ENCODE measurements at places on chromosomes 13 and 19.

DNA sequence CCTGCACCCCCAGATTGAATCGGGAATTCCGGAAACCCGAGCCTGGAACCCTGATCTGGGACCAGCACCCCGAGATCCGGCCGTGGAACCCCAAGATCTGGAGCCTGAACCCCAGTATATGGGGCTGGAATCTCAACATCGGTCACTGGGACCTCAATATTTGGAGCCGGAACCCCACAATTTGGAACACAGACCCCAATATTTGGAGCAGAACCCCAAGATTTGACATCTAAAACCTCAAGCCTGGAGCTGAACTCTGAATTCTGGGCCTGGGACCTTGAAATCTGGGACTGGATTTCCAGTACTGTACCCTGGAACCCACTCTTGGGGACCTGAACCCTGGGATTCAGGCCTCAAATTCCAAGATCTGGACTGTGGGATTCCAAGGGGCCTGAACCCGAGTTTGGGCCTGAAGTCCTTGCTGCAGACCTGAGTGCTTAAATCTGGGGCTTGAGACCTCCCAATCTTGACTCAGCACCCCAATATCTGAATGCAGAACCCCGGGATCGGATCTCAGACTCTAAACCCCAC, 629 bp downstream of the LRFN3 start:
- DNase-seq: no peak

DNA sequence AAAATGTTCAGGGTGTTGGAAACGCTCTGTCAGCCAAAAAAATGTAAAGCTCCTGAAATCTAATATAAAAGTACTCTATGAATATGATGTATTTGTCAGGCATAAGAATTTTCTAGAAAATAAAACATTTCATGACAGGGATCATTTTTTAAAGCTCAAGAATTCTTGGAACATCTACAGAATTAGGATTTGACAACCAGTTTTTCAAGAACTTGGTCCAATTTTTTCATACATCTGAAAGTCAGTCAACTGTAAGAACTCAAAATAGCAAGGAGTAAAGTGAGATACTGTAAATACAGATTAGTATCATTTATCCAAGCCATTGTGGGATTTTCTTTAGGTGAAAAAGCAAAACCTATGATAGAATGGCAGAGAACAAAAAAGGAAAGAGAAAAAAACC, 41.6 kb upstream of the CLDN10 start:
- DNase-seq: no peak

- no peak for DNase-seq
These were observed 34.8 kb downstream of the FOXO1 start for GRCh38 chr13:40631605-40632004.

DNA sequence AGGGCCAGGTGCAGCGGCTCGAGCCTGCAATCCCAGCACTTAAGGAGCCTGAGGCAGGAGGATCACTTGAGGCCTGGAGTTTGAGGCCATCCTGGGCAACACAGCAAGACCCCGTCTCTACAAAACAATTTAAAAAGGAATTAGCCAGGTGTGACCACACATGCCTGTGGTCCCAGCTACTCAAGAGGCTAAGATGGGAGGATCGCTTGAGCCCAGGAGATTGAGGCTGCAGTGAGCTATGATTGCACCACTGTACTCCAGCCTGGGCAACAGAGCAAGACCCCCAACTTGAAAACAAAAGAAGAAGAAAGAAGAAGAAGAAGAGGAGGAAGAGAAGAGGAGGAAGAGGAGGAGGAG, 47.7 kb downstream of the LATS2 start:
- DNase-seq: no peak

DNA sequence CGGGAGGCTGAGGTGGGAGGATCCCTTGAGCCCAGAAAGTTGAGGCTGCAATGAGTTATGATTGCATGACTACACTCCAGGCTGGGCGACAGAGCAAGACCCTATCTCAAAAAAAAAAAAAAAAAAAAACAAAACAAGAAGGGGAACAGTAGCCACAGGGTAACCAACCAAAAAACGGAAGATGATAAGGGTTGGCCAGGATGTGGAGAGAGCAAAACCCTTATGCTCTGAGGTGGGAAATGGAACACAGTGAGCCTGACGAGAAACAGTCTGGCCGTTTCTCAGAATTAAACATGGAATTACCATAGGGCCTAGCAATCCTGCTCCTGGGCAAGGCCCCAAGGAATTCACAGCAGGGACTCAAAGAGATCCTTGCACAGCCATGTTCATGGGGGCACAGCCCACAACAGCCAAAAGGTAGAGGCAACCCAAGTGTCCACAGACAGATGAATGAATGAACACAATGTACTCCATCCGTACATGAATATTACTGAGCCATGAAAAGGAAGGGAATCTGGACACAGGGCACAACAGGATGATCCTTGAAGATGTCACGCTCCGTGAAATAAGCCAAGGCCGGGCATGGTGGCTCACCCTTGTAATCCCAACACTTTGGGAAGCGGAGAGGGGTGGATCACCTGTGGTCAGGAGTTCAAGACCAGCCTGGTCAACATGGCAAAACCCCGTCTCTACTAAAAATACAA, 11.3 kb downstream of the NMRK2 start:
- no peak for DNase-seq

DNA sequence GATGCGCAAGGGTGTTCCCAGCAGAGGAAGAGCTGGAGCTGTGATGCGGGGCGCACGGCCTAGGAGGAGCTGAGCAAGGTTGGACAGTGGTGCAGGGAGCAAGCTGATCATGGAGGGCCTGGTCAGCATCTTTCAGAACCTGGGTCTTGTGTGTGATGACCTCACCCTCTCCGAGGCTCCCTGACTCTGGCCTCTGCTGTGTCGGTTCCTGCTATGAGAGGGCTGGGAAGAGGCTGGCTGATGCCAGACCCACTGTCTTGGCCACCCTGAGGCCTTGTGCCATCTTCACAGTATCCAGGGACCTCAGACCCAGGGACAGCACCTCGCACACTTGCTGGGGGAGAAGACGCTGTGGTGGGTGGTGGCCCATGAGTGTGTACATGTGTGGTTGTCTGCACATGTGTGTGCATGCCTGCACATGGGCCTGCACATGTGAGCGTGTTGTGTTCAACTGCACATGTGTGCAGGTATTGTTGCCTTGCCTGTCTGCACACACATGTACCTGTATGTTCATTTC, 16.5 kb upstream of the C13orf46 start:
- no peak for DNase-seq

DNA sequence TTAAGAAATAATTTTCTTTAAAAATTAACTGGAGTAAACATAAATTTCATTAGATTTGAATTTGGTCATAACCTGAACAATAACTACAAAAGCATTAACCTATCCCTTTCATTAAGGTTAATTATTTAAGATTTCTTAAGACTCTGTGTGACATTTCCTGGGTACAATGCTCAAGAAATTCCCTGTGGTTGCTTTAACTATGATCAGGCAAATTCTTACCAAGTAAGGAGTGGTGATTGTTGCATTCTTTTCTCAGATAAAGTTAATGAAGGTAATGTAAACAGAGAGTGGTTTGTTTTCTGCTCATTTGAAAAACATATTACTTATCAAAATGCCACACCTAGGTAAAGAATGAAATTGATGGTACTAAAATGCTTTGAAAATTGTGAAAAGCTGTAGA, 114.8 kb upstream of the MIR17HG start:
- DNase-seq: no peak

DNA sequence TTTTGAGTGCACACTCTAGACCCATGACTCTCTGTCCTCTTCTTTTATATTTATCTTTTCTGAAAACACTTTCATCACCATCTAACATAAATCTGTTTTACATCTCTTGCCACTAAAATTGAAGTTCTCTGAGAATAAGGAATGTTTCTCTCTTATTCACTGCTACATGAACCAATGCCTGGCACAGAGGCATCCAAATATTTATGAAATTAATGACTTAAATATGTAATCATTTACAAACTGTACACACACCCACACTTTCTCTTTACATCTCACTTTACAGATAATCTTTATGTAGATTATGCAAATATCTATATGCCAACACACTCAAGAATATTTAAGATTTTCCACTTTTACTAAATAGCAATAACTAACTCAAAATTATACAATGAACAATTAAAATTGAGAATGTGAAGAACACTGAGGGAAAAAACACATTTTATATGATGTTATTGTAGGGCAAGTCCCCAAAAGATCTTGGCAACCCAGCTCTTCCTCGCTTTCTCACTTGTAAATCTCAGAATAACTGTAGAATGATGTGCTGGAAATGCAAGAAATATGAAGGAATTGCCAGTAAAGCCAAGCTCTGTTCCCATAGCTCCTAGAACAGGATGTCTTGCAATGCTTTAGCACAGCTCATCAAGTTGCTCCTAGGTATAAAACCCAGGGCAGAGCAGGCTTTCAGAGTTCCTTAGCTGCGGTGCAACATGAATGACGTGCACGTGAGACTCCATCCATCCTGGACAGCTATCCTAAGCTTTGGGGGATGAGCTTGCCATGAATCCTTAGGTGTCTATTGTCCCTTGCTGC, 50.7 kb downstream of the UGGT2 start:
- DNase-seq: no peak

DNA sequence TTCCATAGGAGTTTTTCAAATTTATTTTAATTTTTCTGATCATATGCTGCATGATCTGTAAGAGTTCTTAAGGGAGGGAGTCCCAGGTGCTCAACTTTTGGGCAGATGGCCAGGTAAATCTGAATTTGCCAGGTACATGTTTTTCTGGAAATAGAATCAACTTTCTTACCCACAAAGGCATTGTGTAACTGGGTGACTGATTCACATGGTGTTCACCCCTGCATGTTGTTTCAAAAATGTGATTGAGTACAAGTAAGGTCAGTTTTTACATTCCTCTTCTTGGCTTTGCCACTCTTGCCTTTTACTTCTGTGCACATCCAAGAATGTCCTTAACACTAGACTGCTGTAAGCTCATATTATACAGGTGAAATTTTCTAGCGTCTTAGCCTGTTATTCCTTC, 30.4 kb downstream of the RB1 start:
- no peak for DNase-seq

GRCh38 chr13:41145136-41145908, 12.7 kb upstream of the KBTBD6 start:
- no peak for DNase-seq

- no peak for DNase-seq
These were observed 102.8 kb downstream of the KATNAL1 start for GRCh38 chr13:30204564-30204963.

DNA sequence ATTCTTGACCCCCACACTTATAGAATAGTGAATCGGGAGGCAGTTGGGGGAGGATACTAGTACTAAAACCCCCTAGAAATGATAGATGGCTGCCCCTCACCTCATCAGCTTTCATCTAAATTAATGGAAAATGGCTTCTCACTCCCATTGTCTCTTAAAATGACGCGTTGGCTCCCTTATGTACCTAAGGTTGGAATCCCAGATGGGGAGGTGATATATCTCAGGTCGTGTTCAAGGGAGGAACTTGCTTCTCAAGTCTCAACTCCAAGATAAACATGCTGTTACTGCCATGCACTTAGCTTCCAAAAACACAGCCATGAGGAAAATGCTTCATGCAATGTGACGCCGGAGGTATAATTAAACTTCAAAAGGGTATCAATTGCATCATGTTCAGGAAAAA, 18.8 kb upstream of the UBE2L5 start:
- no peak for DNase-seq

- no peak for DNase-seq
These were observed 77.5 kb upstream of the CLDN10 start for GRCh38 chr13:95474992-95475391.

DNA sequence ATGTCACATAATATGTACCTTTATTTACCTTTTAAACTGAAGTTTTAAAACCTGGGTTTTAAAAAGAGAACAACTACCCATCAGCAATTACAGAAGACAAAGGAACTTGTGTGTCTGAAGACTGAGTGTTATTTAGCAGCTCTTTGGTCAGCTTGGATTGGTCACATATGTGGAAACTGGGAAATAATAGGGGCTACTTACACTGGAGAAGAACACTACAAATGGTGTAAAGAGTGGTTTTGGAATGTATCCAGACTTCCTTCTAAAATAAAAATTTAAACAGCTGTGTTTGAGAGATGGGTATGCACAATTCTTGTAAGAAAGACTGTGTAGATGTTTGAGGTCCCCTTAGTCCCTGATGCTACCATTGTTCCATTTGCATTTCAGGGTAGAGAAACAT, 13.3 kb downstream of the TNFRSF19 start:
- no peak for DNase-seq
